ENCODE measurements at places on chromosomes 7 and 10.

DNA sequence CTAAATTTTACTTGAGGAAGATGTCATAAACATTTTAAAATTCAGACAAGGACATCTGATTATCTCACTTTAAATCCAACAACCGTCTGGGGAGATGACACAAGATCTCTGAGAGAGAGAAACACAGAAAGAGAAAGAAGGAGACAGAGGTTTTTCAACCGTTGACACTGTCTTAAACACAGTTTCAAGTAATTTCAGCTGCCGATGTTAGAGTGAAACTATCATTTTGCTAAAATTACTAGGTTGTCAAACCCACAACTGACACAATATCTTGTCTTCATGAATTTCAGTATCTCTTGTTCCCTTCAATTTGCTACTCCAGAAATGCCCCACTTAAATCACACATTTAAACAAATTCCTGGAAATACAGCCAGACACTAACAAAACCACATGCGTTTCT is 174.8 kb downstream of the RAPGEF5 start:
- DNase-seq = no peak

- no peak for DNase-seq
Measured at GRCh38 chr7:150958062-150958552, 20.0 kb downstream of the KCNH2 start.

- DNase-seq = no peak
Measured at GRCh38 chr10:11169976-11170375, 152.3 kb downstream of the CELF2 start.

DNA sequence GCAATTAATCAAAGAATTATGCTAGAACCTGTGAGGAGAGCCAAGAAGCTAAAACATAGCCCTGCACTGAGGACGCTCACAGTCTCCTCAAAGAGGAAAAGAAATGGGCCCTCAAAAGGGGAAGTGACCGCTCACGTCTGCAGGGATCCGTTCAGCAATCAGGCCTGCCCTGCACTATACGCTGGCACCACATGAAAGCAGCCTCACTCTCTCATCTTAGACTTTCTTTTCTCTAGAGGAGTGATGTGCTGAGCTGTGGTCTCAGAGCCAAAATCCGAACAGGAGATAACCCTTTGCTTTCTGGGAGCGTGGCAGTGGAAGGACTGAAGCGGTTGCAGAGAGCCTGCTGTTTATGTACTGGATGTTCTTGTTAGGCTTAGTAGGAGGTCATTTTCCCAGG is 6.3 kb upstream of the IL2RA start:
- no peak for DNase-seq

- DNase-seq = no peak
Measured at GRCh38 chr7:30941582-30942323, 22.0 kb upstream of the GHRHR start.

- no peak for DNase-seq
Measured at GRCh38 chr10:68095153-68095552, 14.1 kb upstream of the MYPN start.

DNA sequence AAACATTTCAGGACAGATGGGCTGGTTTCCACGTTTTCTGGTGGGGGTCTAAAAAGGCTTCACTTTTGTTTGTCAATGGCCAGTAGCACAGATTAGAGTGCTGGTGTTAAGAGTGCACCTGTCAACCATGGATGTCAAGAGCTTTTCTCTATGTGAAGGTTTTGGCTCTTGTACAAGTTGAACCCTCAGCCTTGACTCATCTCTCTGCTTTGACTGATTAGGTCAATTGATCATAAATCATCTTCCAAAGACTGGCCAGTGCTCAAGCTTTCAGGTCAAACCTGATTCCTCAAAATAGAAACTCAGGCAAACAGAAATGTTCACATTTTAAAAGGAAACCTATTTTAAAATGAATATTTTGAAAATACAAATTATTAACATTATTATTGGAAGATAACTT is 59.6 kb upstream of the SP4 start:
- DNase-seq = no peak

DNA sequence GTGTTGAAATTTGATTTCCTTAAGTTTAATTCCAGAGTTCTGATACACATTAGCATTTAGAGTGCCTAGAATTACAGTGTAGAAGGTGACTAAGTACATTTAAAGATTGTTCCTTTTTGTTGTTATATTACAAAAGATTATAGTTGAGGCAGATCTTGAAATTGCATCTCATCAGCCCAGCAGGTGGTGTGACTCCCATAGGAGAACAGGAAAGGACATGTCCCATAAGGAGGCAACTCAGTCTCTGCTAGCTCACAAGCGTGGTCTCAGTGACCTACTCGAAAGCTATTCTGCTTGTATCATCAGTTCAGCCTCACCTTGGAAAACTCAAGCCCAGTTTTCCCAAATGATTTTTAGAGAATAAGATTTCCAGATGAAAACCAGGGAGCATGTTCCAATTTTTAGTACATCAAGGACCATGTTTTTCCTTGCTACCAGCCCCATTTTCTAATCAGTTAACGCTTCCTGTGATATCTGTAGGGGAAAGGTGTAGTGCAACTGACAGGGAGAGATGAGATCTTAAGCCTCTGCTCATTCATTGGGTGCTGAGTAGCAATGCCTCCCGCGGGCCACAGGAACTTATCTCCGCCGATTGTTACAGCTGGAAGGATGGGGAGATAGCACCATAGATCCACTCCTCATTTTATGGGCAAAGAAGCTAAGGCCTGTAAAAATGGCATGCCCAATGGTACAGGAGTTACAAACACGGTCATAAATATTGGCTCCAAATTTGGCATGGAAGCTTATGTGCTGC is 1.1 kb upstream of the GNAI1 start:
- no peak for DNase-seq

Data from stimulated activated CD8-positive, alpha-beta memory T cell treated with anti-CD3 and anti-CD28 coated beads, Interleukin-7, amount 100 ng/mL, for 1 hour (primary cell).